ENCODE measurements at places on chromosomes 16 and 17.

- DNase-seq, result no peak
Observed at GRCh38 chr16:46896314-46896968, 12.3 kb downstream of the GPT2 start.

GRCh38 chr17:57888311-57889216 is 38.7 kb upstream of the MRPS23 start:
- DNase-seq, result no peak

DNA sequence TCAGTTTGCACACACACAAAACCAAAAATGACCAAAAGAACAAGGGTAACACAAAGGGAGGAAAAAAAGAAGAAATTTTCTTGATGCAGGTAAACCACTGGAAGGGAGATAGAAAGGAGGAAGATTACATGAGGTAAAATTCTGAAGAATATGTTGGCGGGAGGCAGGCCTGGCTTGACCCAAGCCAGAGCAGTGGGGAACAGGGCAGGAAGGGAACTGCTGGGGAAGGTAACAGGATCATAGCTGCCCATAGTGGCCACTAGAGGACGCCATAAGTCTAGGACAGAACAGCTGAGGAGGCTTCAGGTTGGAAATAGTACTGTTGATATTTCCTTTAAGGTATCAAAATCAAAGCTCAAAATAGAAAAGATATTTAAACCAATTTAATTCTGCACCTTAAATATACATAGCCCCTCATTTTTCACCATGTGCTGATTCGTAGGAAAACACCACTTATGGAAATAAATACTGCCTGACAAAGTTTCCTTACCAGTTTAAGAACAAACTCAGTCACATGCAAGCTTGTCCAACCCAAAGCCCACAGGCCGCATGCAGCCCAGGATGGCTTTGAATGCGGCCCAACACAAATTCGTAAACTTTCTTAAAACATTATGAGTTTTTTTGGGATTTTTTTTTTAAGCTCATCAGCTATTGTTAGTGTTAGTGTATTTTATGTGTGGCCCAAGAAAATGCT is 15.5 kb downstream of the VPS35 start:
- no peak for DNase-seq

DNA sequence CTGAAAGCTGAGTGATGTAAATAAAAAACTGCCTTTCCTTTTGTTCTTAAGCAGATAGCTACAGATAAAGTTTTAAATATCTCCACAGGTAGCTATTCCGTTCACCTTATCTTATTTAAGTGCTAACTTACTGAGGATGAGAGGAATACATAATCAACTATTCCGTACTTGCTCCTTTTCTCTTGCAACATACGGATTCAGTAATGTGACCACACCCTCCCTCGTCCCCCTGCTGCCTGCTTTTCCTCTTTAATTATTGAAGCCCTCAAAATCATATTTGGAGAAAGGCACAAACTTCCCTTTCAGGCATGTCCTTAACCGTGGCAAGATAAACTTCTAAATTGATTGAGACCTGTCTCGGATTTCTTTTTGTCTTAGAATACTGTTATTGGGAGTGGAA is 101.4 kb downstream of the MAP2K4 start:
- DNase-seq, result no peak

- DNase-seq, result no peak
Observed at GRCh38 chr16:24041834-24042631, 206.2 kb downstream of the PRKCB start.

DNA sequence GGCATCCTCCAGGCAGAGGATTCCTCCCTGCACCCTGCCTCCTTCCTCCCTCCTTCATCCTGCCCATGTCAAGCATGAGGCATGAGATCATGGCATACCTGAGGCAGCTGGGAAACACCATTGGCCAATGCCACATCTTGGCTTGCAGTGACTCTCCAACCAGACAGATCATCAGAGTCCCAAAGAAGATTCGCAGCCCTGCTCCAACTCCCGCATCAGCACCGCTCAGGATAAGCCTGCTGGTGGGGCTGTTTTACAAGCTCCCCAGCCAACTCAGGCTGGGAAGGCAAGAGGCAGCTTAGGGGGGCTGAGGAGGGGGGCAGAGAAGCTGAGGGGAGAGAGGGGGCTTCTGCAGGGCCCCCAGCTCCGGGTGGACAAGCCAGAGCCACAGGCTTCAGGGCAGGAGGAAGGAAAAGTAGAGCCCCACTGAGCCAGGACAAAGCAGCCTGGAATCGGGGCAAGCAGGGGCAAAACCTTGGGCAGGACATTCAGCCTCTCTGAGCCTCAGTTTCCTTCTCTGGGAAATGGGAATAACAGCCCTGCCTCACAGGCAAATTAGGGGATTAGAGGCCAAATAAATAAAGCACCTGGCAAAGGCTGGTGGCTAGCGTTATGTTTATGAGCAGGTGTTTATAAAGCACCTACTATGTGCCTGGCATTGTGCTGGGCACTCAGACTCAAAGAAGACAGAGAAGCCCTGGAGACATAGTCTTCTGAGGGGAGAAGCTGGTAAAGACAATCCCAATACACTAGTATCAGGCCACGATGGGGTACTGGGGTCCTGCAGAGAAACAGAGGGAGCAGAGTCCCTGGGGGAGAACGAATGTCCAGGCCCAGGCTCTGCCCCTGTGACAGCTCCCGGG is 88.1 kb downstream of the GOSR1 start:
- DNase-seq, result no peak

GRCh38 chr17:45101546-45101882 is 30.8 kb downstream of the PLCD3 start:
- no peak for DNase-seq

- DNase-seq, result no peak
Observed at GRCh38 chr17:38544839-38545209, 60.9 kb downstream of the SRCIN1 start.

- peak; percentile 59 for DNase-seq
Observed at GRCh38 chr17:50560185-50560824, at the start of gene CACNA1G. CACNA1G (plus strand) TSS chr17:50560715; CDS start chr17:50561460, 745 bp downstream.

DNA sequence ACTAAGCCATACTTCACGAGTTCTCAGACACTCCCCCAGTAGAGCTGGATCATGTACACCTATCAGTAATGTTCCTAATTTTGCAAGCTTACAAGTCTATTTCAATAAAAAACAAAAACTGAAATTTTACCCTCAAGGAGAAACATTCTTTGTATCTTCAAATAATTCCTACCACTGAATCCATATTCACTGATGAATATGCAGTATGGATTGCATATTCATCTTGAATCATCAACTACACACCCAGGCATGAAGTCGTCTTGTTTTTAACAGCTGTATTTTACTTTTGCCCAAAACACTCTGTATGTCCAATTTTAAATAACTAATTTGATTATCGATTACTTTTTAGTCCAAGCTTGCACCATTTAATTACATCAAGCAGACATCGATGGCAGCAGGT is 31.8 kb downstream of the ZDHHC7 start:
- no peak for DNase-seq

DNA sequence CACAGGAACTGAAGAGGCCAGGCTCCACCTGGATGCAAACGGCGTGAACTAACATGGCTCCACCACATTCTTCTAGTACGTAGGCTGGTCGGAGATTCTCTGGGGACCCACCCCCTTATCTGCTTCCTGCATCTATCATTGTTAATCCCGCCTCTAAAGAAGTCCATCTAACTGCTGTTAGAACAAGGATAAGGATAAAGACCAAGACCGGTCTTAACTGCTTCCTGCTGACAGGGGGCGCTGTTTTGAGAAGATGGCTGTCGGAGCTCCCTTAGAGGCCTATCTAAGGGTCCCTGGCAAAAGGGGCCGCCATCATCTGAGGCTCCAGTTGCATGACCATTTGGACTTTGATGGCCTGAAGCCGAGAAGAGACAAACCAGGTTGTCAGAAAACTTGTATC is 25.8 kb upstream of the TNFSF12 start:
- DNase-seq, result no peak

DNA sequence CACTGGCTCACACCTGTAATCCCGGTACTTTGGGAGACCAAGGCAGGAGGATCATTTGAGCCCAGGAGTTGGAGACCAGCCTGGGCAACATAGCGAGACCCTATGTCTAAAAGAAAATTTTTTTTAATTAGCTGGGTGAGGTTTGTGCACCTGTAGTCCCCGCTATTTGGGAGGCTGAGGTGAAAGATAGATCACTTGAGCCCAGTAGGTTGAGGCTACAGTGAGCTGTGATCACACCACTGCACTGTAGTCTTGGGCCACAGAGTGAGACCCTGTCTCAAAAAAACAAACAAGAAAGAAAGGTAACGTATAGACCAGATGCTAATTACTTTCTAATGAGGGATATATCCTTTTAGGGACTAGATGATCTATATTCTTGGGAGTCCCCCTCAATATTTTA is 8.1 kb downstream of the NOL11 start:
- DNase-seq, result no peak

- no peak for DNase-seq
Observed at GRCh38 chr16:87792205-87792565, 26.4 kb upstream of the KLHDC4 start.

- no peak for DNase-seq
Observed at GRCh38 chr17:76529224-76530094, 8.1 kb downstream of the CYGB start.

- no peak for DNase-seq
Observed at GRCh38 chr17:39838057-39838456, 26.1 kb downstream of the IKZF3 start.

- no peak for DNase-seq
Observed at GRCh38 chr17:29283496-29283895, 10.5 kb downstream of the NUFIP2 start.

DNA sequence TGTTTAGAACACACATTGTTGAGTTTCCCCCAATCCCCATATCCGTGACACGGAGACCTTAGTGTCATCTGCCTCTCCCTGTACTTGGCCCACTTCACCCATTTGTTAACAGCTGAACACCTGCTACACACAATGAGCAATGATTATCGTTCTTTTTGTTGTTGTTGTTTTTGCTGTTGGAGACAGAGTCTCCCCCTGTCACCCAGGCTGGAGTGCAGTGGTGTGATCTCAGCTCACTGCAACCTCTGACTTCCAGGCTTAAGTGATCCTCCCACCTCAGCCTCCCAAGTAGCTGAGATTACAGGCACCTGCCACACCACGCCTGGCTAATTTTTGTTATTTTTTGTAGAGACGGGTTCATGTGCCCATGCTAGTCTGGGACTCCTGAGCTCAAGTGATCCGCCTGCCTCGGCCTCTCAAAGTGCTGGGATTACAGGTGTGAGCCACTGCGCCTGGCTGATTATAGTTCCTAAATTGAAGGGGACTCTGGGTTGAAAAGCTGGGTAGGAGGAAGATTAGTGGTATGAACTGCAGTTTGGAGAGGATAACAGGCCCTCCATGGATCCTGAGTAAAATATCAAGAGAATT is 21.6 kb downstream of the NDE1 start:
- DNase-seq, result no peak

GRCh38 chr16:80527297-80527696 is 13.5 kb upstream of the DYNLRB2 start:
- no peak for DNase-seq

GRCh38 chr16:53643474-53643873 is 60.2 kb downstream of the RPGRIP1L start:
- no peak for DNase-seq

DNA sequence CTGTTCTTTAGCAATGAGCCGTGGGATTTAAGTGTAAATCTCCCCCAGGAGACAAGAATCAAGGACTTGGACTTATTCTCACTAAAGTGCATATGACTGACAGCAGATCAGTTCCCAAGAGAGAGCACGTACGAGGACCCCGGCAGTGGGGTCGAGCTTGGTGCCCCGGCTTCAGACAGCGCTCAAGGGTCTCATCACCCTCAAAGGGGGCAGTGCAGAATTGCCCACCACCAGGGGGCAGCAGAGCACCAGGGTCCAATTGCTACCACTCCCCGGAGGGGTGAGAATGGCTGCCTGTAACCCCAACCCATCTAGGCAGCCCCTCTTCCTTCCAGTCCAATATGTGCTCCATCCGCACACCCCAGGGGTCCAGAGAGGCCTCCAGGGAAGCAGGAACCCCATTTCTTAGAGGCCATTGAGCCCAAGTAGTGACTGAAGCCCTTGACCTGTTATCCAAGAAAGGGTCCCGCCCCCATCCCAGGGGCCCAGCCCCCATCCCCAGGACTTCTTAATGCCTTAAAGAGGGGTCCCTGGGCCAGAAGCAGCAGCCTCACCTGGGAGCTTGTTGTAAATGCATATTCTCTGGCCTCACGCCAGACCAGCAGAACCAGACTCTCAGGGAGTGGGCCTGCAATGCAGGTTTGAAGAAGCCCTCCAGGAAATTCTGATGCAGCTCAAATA is 86.1 kb downstream of the ZDHHC7 start:
- DNase-seq, result no peak

- DNase-seq, result no peak
Observed at GRCh38 chr17:50627782-50628601, 6.7 kb upstream of the ABCC3 start.

DNA sequence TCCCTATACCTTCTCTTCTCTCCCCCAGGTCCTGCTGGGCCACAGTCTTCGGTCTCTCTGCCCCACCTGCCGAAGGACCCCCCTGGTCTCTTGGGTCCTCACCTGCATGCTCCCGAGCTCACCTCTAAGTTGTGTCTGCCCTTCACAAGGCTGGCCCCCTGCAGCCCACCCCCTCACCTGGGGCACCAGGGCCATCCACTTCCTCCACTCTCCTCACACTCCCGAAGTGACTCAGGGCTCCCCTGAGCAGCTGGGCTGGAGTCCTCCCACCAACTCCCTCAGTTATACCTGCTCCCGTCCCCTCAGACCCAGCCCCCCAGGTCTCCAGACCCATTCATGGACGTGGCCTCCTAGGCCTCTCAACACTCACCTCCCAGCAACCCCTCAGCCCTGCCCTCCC is 822.0 kb downstream of the KCNJ18 start:
- no peak for DNase-seq

DNA sequence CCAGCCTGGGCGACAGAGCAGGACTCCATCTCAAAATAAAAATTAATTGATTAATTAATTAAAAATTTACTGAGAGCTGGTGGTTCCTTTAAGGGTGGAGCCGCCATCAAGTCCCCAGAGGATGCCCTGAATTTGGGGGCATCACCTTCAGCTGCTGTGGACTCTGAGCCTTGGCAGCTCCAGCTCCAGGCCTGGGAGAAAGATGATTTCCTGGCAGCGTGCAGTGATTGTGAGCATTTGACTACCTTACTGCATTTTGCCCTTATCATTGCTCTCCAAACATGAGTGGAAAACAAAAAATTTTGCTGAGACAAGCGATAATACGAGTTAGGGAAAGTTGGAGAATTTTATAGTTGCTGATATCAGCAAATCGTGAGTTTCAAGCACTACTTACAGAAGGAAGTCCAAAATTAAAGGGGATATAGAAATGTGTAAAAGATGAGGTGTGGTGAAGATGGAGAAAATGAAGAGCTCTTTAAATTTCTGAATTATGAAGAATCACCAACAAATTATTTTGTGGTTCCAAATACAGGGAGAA is 2.6 kb upstream of the ITGAD start:
- no peak for DNase-seq

GRCh38 chr17:5580969-5581368 is 3.3 kb downstream of the NLRP1 start:
- no peak for DNase-seq

- no peak for DNase-seq
Observed at GRCh38 chr17:75642182-75642783, 9.0 kb downstream of the SMIM5 start.

- no peak for DNase-seq
Observed at GRCh38 chr17:21525464-21526130, 149.4 kb downstream of the KCNJ12 start.

Data from NCI-H1048 (cell line).